Esophagus squamous epithelium (tissue), 5 donors: ENCODE measurements at places on chromosomes 2 and 18. TPM values are rescaled to one million over a fixed set of nuclear protein-coding genes. Genes with fewer than 3 reads are reported as not detected.

- no peak for DNase-seq
Observed at GRCh38 chr18:70582981-70583380, 294.1 kb downstream of the SOCS6 start.

- no peak for DNase-seq
Observed at GRCh38 chr2:126975671-126976655, 77.3 kb downstream of the TEX51 start.

SLC9A4 gene
- 0.40 TPM for total RNA-seq

TET3 gene
- 20.2 TPM for total RNA-seq

TMEM17 gene
- 1.7 TPM for total RNA-seq

USP14 gene
- 33.1 TPM for total RNA-seq
